Dermis microvascular lymphatic vessel endothelial cell (primary cell): ENCODE measurements at places on chromosomes 2 and 18. TPM values are rescaled to one million over a fixed set of nuclear protein-coding genes. Genes with fewer than 3 reads are reported as not detected.

AGXT gene
- not detected in 2 replicates for total RNA-seq

CSRNP3 gene
- total RNA-seq = 0.13 and 0.38 TPM in 2 replicates

APCDD1 gene
- 0.25 TPM in 1 of 2 replicates, not detected in the other for total RNA-seq

DCDC2C gene
- total RNA-seq = 0.13 TPM in 2 replicates

ARHGEF33 gene
- total RNA-seq = under 0.01 TPM in 2 replicates

ICOS gene
- under 0.01 TPM in 1 of 2 replicates, not detected in the other for total RNA-seq

PRSS56 gene
- total RNA-seq = not detected in 2 replicates
